Stimulated activated naive CD4-positive, alpha-beta T cell treated with Interleukin-2 at 50 U/mL for 16 hours (primary cell): ENCODE measurements at places on chromosomes 5 and 9.

GRCh38 chr5:21709770-21710169 lies 1143.4 kb downstream of the CDH12 start:
- no peak for DNase-seq

GRCh38 chr5:96648593-96648992 lies 13.6 kb upstream of the CAST start:
- no peak for DNase-seq

- no peak for DNase-seq
Measured at GRCh38 chr9:4617752-4618151, 44.3 kb upstream of the PLPP6 start.

GRCh38 chr9:129393064-129393463 lies 215.0 kb upstream of the IER5L start:
- no peak for DNase-seq

DNA sequence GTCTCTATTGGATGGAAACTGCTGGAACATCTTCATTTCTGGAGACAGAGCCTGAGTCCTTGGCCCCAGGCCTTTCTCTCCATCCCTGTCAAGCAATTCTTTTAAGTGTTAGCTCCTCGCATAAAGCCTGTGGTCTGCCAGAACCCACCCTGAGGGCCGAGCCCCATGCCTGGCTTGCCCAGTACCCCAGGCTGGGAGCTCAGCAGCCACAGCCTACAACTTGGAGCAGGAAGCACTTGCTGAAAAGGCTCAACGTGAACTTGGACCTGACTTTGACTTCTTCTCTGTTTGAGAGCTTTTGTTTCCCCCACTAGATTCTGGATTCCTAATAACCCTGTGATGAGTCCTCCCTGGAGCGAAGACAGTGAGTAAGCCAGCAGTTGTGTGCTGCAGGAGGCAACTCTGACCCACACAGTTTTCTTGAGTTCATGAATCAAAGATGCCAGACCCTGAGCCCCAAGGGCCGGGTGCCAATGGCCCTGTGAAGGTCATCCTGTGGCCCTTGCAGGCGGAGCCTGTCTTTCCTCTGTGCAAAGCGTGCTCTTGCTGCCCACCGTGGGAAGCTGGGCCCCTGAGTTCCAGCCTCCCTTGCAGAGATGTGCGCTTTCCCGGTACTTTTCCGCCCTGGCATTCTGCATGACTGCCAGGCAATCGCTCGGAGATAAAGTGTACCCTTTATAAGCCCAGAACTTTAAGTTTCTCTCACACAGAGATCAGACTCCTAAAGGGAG lies 64.3 kb upstream of the RUFY1 start:
- no peak for DNase-seq

DNA sequence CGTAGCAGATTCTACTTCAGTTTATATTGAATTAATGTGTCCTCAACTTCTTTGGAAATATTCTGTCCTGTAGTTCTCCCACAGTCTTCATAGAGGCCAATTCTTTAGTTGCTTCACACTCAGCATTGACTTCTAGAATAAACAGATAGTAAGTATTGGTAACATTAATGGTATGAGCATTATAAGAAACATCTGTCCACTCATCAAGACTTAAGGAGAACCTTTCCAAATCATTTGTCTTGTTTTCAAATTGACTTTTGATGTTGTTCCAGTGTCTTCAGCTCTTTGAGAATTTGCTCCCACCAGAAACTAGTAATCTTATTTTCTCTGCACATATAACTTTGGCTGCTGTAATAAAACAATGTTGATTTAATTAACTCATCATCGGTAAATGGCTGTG lies 18.3 kb downstream of the RANBP17 start:
- DNase-seq, result no peak

GRCh38 chr9:125743682-125744428 lies 3.3 kb upstream of the PBX3 start:
- no peak for DNase-seq

GRCh38 chr5:999032-999501 lies 9.5 kb upstream of the NKD2 start:
- DNase-seq, result no peak

GRCh38 chr9:91187311-91187964 lies 174.3 kb downstream of the AUH start:
- DNase-seq, result no peak

DNA sequence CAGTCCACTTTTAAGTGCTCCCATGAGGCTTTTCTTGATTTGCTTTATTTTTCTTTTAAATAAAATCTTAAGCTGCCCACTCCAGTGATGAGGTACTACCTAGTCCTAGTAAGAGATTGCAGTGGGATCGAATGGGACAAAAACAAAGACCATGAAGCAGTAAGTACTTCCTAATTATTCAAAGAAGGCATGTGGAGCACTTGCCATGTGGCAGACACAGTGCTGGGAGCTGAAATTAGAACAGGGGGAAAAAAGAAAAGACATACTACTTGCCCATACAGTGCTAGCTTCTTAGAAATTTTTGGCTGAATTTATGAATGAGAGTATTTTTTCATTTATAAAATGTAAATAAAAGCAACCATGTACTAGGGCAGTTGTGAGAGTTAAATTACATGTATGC lies 239.9 kb upstream of the TNC start:
- DNase-seq, result no peak

- DNase-seq, result no peak
Measured at GRCh38 chr9:114403153-114403756, 15.5 kb upstream of the AKNA start.

- DNase-seq, result no peak
Measured at GRCh38 chr5:111551161-111551560, 38.8 kb upstream of the STARD4 start.

GRCh38 chr9:131273146-131273855 lies 3.0 kb downstream of the FAM78A start:
- DNase-seq, result no peak

- DNase-seq, result no peak
Measured at GRCh38 chr9:133942206-133942975, 49.7 kb downstream of the VAV2 start.

GRCh38 chr5:84242286-84242685 lies 142.4 kb downstream of the EDIL3 start:
- DNase-seq, result no peak

- DNase-seq, result no peak
Measured at GRCh38 chr5:3962113-3962512, 366.5 kb downstream of the IRX1 start.

DNA sequence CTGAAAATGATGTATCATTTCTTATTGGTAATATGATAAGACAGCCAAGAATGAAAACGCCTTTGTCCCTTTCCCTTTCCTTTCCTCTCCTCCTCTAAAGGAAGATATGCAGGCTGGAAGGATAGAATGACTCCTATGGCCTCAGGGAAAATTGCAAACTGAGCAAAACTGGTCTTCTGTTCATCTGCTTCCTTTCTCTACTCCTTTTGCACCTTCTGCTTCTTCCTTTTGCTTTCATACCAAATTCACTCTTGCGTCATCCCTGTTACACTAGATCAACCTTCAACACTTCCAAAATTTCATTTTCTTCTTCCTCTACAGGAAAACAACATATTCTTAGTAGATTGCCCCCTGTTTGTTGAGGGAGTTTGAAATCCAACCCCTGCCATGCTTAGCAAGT lies 234.1 kb downstream of the ADAMTS6 start:
- no peak for DNase-seq

DNA sequence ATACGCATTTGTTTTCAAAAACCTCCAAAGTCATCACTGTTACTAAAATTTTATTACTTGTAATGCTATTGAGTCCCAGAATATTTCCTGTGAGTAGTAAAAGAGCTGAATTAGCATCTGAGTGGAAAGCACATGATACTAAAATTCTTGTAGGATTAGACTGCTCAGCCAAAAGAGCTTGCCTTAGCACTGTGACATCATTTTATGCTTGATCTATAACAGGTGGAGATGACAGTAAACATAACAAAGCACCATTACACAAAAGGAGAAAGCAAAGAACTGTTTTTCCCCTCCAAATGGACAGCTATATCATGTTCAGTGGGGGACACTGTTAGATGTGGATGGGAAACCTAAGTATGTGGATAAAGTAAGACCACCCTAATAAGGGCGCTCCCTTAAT lies 5.8 kb upstream of the JAK2 start:
- DNase-seq, result no peak

GRCh38 chr9:71944754-71945375 lies 33.4 kb downstream of the C9orf85 start:
- DNase-seq, result no peak

- DNase-seq, result no peak
Measured at GRCh38 chr5:82339792-82340191, 61.6 kb upstream of the RPS23 start.

DNA sequence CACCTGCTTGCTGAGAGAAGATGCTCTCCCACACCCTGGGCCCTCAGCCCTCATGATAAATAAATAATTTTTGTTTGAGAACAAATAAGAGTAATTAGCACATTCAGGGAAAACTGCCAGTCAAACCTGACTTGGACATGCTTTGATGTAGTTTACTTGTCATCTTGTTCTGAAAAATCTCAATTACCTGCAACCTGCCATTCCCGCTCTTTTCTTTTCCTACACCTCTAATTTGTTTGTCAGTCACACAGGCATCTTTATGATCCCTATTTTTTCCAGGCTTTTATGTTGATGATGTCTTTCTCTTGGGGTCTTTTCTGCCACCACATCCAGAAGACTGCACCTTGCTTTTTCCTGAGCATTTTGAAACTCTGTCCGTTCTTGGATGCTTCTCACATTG lies 28.6 kb upstream of the TGFBI start:
- DNase-seq, result no peak

DNA sequence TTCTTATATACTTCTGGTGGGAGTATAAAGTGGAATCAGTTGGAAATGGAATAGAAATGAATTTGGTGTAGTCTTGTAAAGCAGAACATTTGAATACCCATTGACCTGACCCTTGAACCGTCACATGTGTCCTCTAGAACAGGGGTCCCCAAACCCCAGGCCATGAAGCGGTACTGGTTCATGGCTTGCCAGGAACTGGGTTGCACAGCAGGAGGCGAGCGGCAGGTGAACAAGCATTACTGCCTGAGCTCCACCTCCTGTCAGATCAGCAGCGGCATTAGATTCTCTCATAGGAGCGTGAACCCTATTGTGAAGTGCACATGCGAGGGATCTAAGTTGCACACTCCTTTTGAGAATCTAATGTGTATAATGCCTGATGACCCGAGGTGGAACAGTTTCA lies 80.0 kb downstream of the RANBP17 start:
- no peak for DNase-seq

GRCh38 chr5:113213551-113214425 lies 221.0 kb downstream of the TSSK1B start:
- DNase-seq, result no peak

GRCh38 chr5:76622076-76622475 lies 1.1 kb downstream of the F2RL2 start:
- DNase-seq, result no peak

DNA sequence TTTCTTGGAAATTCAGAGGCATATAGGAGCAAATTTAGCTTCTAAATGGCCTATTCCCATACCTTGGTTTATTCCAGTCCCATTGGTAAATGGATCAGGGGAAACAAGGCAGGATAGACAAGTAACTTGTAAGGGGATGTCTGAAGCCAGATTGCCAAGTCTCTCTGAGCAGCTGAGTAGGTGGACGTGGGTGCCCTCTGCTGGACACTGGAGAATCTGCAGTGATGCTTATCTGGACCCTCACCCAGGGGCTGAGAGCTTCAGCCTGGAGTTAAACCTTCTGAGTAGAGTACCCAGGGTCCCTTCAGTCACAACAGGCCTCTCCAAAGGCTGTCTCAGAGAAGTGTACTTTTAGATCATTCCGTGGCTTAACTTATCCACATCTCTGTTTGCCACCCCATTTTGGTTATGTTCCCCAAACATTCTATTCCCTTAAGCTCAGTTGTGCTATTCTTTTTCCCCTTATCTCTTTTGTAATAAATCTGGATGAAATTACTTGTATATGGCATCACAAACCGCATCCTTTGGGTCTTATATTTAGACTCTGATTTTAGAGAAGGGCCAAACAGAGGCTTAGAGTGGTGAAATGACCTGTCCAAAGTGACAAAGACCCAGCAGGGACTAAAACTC lies 218.3 kb upstream of the GLRA1 start:
- DNase-seq, result peak; percentile 34

- DNase-seq, result no peak
Measured at GRCh38 chr9:98906273-98907040, 37.2 kb upstream of the COL15A1 start.

GRCh38 chr9:125536776-125537175 lies 170.2 kb downstream of the MAPKAP1 start:
- DNase-seq, result no peak

GRCh38 chr9:108437656-108438055 lies 418.1 kb downstream of the ACTL7B start:
- DNase-seq, result no peak

DNA sequence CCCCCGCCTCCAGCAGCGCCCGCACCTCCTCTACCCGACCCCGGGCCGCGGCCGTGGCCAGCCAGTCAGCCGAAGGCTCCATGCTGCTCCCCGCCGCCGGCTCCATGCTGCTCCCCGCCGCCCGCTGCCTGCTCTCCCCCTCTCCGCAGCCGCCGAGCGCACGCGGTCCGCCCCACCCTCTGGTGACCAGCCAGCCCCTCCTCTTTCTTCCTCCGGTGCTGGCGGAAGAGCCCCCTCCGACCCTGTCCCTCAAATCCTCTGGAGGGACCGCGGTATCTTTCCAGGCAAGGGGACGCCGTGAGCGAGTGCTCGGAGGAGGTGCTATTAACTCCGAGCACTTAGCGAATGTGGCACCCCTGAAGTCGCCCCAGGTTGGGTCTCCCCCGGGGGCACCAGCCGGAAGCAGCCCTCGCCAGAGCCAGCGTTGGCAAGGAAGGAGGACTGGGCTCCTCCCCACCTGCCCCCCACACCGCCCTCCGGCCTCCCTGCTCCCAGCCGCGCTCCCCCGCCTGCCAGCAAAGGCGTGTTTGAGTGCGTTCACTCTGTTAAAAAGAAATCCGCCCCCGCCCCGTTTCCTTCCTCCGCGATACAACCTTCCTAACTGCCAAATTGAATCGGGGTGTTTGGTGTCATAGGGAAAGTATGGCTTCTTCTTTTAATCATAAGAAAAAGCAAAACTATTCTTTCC lies 19.3 kb downstream of the CDKN2A start:
- DNase-seq, result peak; percentile 41

GRCh38 chr5:149846021-149846420 lies 98.6 kb downstream of the PDE6A start:
- DNase-seq, result no peak

DNA sequence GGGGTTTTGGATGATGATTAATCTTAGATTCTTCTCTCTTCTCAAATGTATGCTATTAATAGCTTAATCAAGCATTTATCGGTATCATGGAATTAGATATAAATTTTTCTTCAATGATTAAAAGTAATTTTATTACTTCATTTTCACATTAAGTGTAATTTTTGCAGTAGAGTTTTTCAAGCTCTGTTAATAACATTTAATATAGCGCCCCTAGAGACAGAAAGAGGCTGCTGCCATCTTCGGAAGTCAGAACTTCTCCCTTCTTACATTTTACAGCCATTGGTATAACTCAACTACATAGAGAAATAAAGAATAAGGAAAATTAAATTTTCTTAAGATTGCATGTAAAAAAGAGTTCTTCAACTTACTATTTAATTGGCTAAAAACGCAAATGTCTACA lies 540.3 kb downstream of the GABRG2 start:
- DNase-seq, result no peak
